ENCODE measurements at places on chromosomes 12 and 14. TPM values are rescaled to one million over a fixed set of nuclear protein-coding genes. Genes with fewer than 3 reads are reported as not detected.

GRCh38 chr12:46983959-46984841 lies 95.2 kb upstream of the PCED1B start:
- peak; percentile 84 for DNase-seq

DNA sequence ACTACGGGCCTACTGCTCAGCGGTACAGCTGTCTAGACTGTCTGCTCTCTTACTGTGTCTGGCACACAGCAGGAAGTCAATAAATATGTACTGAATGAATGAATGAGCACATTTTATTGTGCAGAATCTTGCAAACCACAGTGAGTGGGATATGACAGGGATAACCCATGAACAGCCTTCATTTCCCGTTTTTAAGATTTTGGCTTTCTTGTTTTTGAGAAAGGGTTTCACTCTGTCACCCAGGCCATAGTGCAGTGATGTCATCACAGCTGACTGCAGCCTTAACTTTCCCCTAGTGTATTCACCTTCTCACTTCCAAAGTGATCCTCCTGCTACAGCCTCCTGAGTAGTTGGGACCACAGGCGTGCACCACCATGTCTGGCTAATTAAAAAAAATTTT lies 203.1 kb downstream of the AEBP2 start:
- DNase-seq = no peak

DNA sequence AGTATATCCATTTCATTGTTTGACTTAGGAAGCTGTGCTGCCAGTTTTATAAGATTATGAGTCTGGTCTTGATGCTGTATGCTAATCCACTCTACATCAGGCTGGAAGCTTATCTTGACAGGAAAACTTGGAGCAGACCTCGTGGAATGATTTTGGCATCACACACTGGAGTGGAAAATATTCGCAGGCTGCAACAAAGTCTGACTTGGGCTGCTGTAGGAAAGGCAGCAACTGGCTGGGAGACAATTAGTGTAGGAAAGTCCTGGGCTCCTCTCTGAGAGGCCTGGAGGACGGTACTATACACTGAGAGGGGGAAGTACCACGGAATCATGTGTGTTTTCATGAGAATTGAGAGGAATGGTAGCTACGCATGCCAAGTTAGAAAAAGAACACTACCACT lies 383.7 kb downstream of the ETNK1 start:
- DNase-seq = no peak

The MMP17 gene
- 33.1 TPM for total RNA-seq

GRCh38 chr14:68679746-68680467 lies 113.0 kb downstream of the ZFP36L1 start:
- no peak for DNase-seq

- no peak for DNase-seq
Measured at GRCh38 chr14:99179946-99180345, 92.1 kb downstream of the BCL11B start.

- no peak for DNase-seq
Measured at GRCh38 chr12:20197411-20197810, 170.9 kb upstream of the PDE3A start.

The ALDH1L2 gene
- 14.9 TPM for total RNA-seq

The CGRRF1 gene
- total RNA-seq = 9.3 TPM

DNA sequence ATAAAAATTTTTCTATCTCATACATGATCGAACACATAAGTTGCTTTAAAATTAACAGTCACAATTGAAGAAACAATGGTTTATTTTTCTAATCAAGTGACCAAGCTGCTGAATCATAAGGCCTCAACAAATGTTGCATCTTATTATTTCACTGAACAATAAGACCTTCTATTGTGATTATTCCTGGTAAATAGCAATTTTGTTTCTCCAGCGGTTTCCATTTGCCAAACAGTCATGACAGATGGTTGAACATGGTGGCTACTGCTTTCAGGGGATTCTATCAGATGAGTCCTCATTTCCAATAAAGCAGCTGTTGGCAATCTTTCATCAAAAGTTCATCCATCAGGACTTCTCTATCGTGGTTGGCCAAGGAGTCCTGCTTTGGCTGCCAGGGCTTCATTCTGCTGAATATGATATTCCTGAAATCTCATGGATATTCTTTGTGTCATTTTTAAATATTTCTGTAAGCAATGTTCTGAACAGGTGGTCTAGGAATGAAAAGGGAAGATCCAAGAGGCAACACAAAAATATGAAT lies 13.0 kb downstream of the TOMM20L start:
- DNase-seq = no peak

The PTPRR gene
- total RNA-seq = 0.19 TPM

The BDKRB2 gene
- not detected for total RNA-seq

DNA sequence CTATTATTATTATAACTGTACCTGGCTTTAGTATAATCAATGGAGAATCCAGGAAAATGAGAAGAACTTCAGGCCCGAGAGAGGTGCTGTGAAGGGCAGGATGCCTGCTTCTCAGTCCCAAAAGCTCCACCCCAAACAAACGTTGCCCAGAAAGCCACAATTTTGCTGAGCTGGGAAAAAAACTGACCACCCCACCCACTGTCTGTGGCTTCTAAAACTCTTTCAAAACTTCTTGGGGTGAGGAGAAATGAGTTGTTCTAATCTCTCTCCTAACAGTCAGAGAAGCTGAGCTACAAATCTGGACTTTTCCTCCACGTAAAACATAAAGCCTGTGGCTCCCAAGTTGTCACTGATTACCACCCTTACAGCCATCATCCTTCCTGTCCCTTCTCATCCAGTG lies 13.4 kb downstream of the VDR start:
- DNase-seq = no peak

DNA sequence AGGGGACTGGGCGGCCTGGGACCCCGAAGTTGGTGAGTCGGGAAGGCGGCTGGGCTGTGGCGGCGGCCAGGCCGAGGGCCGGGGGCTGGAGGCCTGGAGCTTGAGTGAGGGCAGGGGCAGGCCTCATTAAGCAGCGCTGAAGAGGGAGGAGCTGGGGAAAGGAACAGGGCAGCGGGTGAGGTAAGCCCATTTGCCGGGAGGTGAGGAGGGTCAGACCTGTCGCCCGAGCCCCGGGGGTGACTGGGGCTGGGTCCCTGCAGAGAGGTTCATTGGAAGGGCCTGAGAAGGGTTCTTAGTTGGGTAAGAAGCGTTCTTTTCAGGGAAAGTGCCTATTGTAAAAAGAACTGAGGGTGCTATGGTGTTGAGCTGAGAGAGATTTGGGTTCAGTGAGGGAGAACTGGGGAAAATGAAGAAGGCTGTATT lies 441 bp downstream of the RAB5B start:
- peak; percentile 19 for DNase-seq

- no peak for DNase-seq
Measured at GRCh38 chr14:37241198-37241597, 43.5 kb downstream of the MIPOL1 start.

The ALKBH2 gene
- 7.5 TPM for total RNA-seq

DNA sequence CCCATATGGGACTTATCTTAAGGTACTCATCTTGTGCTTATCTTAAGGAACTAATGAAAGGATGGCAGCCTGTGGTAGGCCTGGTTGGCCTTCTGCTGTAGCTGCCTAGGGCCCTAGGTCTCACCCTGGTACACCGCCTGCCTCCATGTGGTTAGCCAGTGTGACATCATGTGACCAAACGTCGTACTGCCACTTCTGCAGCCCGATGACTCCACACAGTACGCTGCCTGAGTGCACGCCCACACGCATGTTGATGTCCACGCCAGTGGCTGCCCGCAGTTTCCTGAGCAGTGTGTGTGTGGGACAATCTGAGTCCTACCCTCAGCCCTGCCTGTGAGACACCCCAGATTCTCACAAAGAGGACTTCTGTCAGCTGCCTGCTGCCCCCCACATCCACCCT lies 5.1 kb downstream of the ADCY4 start:
- no peak for DNase-seq
